Osteoblast (primary cell): ENCODE measurements at places on chromosomes 4 and X. TPM values are rescaled to one million over a fixed set of nuclear protein-coding genes. Genes with fewer than 3 reads are reported as not detected.

DNA sequence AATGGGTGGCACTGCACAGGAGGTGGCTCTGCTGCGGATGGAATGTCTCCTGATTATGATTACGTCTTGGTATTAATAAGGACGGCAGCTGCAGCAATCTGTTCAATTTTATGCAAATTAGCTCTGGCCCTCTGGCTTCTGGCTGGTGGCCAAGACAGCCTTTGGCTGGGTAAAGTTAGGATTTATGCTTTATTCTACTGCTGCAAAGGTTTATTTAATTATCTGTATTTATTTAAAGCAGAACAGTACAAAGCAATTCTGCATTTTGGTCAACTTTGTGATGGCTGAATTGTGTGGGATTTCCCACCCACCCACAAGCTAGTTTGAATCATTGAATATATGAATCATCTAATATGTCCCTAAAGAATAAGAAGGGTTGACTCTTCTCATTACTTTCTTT, 745.6 kb upstream of the FAM241A start:
- DNase-seq: no peak

DNA sequence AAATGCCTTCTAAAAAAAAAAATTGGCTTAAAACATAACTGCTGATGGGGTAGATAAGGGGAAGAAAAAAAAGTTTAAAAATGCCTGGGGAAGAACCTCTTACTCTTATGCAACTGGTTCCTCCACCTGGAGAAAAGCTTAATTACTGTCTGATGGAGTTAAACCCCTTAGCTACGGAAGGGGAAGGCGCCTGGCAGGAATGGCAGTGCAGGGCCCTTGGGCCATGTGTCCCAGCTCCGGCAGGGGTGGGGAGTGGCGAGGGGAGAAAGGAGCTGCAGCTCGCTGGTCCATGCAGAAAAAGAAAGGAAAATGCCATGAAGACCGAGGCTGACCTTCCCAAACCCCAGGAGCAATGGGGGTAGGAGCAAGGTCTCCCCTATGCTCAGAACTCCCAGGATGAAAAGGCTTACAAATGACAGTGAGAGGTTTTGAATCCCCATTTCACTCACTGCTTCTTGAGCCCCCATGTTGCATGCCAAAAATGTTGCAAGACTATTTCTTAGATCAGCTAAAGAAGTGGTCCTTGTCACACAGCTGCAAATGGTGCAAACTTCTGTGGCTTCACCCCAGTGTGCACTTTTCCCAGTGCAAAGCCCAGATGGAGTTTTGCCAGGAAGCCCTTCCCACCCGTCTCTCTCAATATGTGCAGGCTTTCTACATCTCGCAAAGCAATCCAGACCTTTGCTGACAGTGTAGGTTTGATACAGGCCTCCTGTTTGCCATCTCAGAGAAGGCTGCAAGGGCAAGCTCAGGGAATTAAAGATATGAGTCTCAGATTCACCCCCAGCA, 204.8 kb upstream of the CT83 start:
- no peak for DNase-seq

DNA sequence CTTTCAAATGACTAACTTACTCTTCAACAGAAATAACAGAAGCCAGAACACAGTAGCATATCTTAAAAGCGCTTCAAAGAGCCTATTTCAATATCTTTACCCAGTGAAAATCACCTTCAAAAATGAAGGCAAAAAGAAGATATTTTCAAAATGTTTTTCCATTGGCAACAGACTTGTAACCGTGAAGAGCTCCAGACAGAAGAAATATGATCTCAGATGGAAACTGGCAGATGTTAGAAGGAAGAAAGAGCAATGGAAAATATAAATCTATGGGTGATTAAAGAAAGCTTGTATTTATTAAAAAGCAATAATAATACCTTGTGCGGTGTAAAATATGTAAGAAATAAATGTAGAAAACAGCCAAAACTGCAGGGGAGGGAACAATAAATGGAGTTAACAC, 35.7 kb downstream of the PRKG2 start:
- no peak for DNase-seq

MCF2 gene
- total RNA-seq: 0.29 TPM in 1 of 2 replicates, not detected in the other

SLIT2 gene
- total RNA-seq: 35.8 and 35.9 TPM in 2 replicates

DSPP gene
- total RNA-seq: not detected in 2 replicates
